NCI-H1694 treated with DMSO at 0.1 percent for 48 hours (cell line): ENCODE measurements at places on chromosomes 1 and 21.

- peak; percentile 4 for DNase-seq
Observed at GRCh38 chr1:184988506-184988905, 14.2 kb upstream of the NIBAN1 start.

- no peak for DNase-seq
Observed at GRCh38 chr1:164999146-164999545, 357.4 kb downstream of the LMX1A start.

- no peak for DNase-seq
Observed at GRCh38 chr1:221025501-221025900, 146.3 kb downstream of the HLX start.

DNA sequence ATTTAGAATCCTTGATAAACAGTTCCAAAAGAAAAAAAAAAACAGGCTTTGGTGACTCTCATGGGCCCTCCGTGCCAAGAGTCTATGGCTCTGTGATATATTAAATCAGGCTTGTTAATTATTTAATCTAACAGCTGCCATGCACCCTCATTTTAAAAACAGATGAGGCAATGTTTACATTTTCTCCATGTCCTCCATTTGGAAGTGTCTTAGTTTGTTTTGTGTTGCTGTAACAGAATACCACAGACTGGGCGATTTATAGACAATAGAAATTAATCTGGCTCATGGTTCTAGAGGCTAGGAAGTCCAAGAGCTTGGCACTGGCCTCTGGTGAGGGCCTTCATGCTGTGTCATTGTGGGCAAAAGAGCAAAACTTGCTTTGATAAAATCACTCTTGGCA lies 58.0 kb downstream of the B3GALT5 start:
- peak; percentile 86 for DNase-seq

- no peak for DNase-seq
Observed at GRCh38 chr1:111242805-111243523, 15.5 kb downstream of the CHI3L2 start.

DNA sequence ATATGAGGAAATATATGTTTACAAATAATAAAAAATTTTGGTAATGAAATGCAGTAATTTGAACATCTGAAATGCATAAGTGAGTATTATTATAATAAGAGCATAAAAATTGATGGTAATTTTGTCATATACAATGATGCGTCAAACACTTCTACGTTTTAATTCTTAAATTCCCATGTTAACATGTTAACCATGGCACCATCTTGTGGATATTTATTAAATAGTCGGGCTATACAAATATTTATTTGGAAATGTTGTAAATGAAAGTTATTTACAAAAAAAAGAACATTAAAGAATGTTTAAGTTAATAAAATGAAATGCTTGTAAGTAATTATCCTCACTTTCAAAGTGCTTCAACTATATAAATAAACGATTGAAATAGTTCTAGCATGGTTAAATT lies 57.2 kb upstream of the C1orf185 start:
- DNase-seq, result peak; percentile 22

- DNase-seq, result no peak
Observed at GRCh38 chr1:246063013-246063616, 444.0 kb downstream of the SMYD3 start.

DNA sequence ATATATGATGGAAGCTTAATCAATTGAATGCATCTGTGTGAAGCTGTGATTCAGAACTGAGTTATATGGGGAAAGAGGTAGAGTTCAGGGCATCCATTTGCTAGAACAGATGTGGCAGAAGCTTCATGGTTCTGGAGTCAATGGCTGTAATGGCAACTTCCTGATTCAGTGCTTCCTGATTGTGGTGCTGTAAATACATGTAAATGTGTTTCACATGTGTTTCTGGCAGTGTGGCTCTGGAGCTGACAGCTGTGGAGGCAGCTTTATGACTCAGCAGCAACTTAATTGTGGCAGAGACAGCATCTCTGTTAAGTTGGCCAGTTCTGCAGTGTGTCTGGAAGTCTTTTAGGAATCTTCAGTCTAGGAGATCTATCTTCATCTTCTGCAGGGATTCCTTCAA lies 226.6 kb upstream of the ZRANB2 start:
- peak; percentile 30 for DNase-seq

DNA sequence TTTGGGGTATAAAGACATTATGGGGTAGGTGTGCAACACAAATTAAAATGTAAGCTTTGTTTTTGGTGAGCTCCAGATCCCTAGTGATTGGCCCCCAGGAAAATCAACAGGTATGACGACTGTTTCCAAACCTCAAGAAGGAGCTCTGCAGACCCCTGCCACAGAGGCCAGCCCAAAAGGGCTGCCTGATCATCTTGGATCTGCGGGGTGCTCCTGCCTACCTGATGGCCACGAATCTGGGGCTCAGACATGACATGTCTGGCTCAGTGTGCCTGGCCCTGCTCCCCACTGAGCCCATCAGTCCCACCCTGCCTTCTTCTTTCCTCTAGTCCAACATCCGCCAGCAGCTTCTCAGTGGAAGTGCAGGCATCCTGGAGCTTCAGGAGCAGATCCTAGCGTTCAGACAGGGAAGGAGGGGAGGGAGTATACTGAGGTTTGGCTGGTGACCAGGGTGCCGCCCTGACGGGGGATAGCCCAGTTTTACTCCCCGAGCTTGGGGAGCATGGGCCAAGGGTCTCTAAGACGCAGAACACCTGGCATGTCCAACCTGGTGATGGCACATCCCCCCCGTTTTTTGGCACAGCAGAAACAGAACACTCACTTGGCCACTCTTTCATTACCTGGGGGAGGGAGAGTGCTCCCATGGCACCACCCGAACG lies 31.8 kb downstream of the ZNF496 start:
- DNase-seq, result no peak

- no peak for DNase-seq
Observed at GRCh38 chr1:159229260-159229885, 24.7 kb downstream of the ACKR1 start.

- DNase-seq, result no peak
Observed at GRCh38 chr1:46396441-46397398, 2.6 kb downstream of the FAAH start.

- no peak for DNase-seq
Observed at GRCh38 chr1:82079607-82080006, 278.9 kb downstream of the ADGRL2 start.

GRCh38 chr1:170803711-170804110 lies 131.6 kb upstream of the MROH9 start:
- DNase-seq, result no peak

GRCh38 chr21:18069875-18070274 lies 174.8 kb upstream of the CHODL start:
- no peak for DNase-seq

DNA sequence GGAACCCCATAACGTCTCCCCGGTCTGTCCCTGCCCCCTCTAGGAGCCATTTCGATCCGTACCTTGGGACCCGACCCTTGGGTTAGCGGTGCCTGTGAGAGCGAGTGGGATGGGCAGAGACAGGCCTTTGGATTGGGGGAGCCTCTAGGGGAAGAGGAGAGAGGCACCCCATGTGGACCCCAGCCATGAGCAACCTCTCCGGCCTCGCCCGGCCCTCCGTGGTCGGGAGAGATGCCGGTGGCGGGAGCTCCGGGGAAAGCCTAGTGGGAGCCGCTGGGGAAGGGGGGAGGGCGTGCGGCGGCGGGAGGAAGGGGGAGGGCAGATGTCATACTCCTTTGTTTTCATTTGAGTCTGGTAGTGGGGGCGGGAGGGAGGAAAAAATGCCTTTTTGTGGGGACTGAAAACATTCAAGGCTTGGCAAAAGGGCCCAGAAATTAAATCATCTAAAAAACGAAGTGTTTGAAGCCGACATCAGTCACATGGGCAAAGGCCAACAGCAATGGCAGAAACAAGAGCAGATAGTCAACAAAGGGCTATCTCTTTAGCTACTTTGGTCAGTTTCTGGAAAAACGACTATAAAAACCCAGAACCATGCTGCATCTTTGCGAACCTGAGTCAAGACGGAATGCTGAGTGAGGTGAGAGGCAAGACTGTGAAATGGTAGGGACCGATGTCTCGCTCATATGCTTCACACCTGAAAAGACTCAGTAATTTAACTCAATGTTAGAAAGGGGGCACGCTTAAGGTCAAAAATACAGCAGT lies 758 bp downstream of the PTBP2 start:
- peak; percentile 56 for DNase-seq

- DNase-seq, result no peak
Observed at GRCh38 chr1:182794676-182795201, 5.2 kb downstream of the NPL start.

- DNase-seq, result no peak
Observed at GRCh38 chr1:42765269-42765668, 1.6 kb downstream of the P3H1 start.

GRCh38 chr1:24502065-24502708 lies 449 bp upstream of the RCAN3 start:
- DNase-seq, result peak; percentile 32

DNA sequence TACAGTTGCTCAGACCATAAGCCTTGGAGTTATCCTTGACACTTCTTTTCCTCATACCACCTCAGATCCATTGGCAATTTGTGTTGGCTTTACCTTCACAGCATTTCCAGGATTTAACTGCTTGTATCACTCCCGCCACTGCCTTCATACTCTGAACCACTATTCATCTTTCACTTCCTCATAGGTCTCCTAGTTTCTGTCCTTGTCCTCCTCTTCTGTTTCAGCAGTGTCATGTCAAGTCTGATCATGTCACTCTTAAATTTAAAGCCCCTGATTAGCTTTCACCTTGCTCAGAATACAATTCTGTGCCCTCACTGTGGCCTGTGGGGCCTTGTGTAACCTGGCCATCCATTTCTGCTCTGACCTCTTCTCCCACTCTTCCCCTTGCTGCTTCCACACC lies 34.7 kb upstream of the C1orf115 start:
- no peak for DNase-seq

- DNase-seq, result no peak
Observed at GRCh38 chr1:201183753-201184152, 6.9 kb upstream of the IGFN1 start.

- DNase-seq, result no peak
Observed at GRCh38 chr1:160243767-160244166, 18.6 kb downstream of the DCAF8 start.

- DNase-seq, result no peak
Observed at GRCh38 chr1:8702472-8702849, 115.0 kb downstream of the RERE start.

DNA sequence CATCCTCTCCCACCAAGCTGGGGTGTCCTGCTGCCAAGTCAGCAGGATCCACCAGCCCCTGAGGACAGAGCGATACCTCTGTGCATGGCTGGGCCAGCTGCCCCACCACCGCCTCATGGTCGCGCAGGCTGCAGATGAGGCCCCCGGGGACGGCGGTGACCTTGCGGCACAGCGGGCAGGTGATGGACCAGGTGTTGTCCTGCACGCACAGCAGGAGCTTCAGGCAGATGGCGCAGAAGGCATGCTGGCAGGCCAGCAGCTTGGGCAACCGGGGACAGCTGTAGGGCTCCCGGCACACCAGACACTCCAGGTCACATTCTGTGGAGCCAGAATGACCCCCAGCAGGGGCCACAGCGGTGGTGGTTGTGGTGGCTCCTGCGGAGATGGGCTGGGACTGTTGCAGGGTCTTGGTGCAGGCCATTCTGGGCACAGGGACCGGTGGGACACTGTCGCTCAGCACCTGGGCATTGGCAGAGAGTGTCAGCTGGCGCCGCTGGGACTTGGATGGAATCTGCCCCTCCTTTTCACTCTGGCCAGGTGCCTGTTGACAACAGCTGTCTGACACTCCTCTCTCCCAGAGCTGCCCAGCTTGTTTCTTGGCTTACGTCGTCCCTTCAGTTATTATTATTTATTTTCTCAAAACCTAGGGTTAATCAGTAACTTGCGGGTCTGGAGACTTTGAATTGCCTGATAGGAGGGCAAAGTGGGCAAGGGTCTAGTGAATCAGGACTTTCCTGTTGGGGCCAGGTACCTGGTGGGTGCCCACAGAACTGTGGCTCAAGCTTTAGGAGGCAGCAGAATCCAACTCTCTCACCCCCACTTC lies at the start of gene RNF186:
Gene RNF186, minus strand, starts transcription at position 603 of the 823 bp plus-strand sequence. Its CDS starts 182 bp downstream, at position 421.
- no peak for DNase-seq

GRCh38 chr1:109441069-109441468 lies 14.8 kb upstream of the PSMA5 start:
- DNase-seq, result no peak

DNA sequence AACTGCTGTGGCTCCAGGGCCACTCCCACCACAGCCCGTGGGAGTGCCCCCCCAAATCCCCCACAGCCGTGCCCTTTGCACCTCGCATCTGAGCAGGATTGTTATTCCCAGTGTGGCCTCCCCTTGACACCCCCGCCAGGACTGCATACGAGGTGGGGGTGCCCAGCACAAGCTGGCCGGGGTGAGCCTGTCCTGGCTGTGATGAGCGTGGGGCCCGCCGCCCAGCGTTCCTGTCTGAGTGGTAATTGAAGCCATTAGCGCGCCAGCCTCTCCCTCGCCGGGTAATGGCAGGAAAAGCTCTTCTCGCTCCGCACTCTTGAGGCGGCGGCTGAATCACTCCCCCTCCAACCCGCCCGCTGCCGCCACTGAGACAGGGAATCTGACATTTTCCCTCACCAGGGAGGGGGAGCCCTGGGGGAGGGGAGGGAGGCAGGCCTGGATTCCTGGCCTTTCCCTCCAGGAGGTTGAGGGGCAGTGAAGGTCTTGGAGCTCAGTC lies 27.7 kb downstream of the PTPRF start:
- DNase-seq, result no peak

GRCh38 chr1:26084091-26084561 lies 16.7 kb upstream of the TRIM63 start:
- DNase-seq, result no peak

GRCh38 chr1:187383366-187383765 lies 554.6 kb downstream of the PLA2G4A start:
- DNase-seq, result no peak

DNA sequence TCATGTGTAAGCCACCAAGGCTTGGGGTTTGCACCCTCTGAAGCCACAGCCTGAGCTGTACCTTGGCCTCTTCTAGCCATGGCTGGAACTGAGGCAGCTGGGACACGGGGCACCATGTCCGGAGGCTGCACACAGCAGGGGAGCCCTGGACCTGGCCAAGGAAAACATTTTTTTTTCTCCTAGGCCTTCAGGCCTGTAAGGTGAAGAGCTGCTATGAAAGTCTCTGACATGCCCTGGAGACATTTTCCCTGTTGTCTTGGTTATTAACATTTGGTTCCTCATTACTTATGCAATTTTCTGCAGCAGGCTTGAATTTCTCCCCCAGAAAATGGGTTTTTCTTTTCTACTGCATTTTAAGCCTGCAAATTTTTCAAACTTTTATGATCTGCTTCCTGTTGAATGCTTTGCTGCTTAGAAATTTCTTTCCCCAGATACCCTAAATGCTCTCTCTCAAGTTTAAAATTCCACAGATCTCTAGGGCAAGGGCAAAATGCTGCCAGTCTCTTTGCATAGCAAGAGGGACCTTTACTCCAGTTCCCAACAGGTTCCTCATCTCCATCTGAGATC lies 295.8 kb downstream of the LTN1 start:
- no peak for DNase-seq

DNA sequence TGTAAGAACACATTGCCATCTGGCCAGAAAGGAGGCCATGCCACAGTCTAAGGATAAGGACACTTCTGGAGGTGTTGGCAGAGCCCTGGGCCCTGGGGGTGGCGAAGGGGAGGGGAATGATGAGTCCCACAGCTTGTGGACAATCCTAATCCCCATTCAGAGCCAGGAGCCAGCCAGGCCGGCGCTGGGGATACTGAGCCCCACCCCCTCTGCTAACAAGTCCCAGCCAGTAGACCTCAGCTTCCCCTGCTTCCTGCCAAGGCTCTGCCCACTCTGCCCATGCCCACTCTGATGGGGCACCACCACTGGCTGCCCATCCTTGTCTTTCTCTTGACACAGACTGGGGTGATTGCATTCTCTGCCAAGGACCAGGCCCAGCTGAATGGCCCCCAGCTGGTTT lies 71.9 kb downstream of the NAV1 start:
- DNase-seq, result no peak

- DNase-seq, result no peak
Observed at GRCh38 chr1:18989896-18990295, 33.4 kb upstream of the IFFO2 start.
